Stimulated activated CD8-positive, alpha-beta memory T cell treated with anti-CD3 and anti-CD28 coated beads, Interleukin-4, amount 100 ng/mL, for 4 hours (primary cell): ENCODE measurements at places on chromosomes 6 and 20.

- DNase-seq, result no peak
Measured at GRCh38 chr6:7341989-7342742, 29.2 kb upstream of the SSR1 start.

DNA sequence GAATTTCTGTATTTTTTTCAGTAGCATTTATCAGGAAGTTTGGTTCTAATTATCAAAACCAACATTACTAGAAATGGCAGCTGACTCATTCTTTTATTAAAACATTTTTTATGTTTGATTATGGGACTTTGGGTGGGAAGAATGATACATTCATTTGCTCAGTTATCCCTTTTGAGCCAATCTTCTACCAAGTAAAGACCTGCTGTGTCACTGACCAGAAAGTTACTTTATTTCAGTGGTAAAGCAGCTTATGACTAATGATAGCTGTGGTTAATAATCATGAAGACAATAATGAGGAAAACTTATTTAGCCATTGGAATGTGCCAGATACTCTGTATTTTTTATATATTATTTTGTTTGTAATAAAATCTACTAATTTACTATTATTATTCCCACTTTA is 142.3 kb downstream of the FARS2 start:
- DNase-seq, result no peak

DNA sequence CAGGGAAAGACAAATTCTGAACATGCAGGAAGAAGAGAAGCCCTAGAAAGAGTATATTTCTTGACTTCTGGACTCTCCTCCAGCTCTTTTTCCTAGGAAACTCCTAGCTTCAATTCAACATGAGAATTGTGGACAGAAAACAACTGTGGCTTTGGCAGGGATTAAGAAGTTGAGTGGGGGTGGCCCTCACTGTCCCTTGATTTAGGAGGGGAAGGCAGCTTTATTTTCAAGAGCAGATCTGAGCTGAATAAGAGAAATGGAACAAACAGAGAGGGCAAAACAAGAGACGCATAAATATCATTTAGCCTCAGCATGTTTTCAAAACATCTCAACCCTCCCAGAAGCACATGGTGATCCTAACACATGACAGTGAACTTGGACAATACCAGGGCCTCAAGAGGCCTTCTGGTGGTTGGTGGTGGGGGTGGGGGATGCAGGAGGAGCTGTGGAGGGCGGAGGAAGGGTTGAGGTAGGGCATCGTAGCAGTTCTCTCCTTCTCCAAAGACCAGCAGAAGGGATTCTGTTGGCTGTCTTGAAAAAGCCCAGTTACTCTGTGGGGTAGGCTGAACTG is 21.1 kb upstream of the TAGAP start:
- no peak for DNase-seq

DNA sequence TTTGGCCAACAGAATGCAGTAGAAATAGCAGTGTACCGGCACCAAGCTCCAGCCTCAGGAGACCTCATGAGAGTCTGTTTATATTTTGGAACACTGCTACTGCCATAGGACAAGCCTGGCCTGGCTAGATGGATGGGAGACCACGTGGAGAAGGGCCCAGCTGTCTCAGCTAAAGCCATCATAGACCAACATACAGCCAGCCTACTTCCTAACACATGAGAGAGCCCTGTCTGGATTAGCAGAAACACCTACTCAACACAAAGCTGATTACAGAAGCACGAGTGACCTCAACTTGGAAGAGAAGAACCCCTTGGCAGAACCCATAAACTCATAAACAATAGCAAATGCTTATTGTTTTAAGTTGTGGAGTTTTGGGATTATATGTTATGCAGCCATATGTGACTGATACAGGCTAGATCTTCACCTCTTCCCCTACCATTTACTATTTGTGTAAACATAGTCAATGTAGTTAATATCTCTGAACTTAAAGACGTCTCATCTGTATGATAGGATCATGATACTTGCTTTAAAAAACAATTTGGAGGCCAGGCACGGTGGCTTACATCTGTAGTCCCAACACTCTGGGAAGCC is 199.4 kb upstream of the ZNF217 start:
- no peak for DNase-seq

GRCh38 chr20:45405571-45406259 is 2.4 kb upstream of the DBNDD2 start:
- no peak for DNase-seq

GRCh38 chr6:75183099-75183541 is 22.7 kb downstream of the COL12A1 start:
- DNase-seq, result no peak

DNA sequence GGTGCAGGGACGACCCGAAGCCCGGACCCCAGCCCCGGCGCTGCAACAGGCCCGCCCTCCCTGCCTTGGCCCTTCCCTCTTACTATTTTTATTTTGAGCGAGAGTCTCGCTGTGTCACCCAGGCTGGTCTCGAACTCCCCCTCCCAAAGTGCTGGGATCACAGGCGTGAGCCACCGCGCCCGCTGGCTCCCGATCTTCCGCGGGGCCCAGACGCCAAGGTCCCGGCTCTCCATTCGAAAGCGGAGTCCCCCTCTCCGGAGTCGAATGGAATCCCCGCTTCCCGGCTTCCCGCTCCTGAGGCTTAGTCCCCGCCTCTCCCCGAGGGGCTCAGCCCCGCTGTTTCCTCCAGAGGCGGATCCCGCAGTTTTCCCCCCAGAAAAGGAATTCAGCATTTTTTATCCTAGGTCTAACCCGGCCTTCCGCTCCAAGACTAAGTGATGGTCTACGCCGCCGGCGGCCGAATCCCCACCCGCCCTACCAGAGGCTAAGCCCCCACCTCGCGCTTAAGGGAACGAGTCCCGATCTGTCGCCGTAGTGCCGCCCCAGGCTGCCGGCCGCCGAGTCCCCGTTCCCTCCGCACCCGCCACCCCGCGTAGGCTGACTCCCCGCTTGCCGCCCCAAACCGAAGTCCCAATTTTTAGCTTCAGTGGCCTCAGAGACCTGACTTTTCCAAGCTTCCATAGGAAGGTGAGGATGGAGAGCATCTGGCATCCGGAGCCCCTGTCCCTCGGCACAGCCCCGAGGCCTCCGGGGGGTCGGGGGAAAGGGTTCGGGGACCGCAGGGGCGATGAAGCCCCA is 11.5 kb upstream of the TMC2 start:
- DNase-seq, result no peak

GRCh38 chr20:46992640-46993035 is 98.0 kb downstream of the EYA2 start:
- DNase-seq, result no peak

DNA sequence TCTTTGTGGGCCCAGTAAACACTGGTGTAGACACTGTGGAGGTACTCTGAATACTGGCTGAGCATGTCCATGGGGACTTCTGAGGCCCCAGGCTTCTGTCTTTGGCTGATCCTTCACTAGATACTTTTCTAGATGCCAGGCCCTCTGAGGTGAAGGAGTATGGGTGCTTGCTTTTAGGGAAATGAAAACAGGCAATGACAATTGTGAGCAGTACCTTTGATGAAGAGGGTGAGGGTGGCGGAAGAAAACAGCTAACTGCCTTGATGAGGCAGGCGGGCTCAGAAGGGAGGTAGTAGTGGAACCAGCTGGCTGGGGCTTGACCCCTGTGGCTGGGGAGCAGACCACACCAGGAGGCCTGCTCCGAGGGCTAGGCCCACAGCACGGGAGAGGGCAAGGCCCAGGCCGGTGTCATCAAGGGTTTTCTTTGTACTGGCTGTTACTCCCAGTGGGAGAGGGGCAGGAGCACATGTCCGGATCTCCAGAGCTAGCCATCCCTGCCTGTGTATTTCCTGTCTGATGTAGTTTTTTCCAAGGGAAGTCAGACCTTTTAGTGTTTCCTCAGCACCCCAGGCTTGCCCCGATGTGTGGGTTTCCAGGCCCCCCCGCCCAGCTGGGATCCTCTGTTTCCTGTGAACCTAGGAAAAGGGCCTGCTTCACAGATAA is 3.9 kb downstream of the PLCG1 start:
- no peak for DNase-seq
